ENCODE measurements at places on chromosomes 6 and 20.

DNA sequence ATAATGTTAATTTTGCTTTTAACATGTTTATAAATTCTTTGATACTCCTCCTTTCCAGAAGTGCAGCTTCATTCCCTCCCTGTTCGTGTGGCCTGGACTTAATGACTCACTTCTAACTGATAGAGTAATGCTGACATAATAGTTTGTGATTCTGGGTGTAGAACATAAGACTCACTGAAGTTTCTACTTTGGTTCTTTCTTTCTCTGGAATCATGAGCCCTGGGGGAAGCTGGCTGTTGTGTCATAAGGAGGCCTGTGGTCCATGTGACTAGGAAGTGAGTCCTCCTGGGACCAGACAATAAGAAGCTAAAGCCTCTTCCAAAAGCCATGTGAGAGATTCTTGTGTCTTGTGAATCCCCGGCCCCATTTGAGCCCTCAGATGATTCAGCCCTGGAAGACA is 30.5 kb upstream of the HLA-G start:
- DNase-seq: peak; percentile 1

DNA sequence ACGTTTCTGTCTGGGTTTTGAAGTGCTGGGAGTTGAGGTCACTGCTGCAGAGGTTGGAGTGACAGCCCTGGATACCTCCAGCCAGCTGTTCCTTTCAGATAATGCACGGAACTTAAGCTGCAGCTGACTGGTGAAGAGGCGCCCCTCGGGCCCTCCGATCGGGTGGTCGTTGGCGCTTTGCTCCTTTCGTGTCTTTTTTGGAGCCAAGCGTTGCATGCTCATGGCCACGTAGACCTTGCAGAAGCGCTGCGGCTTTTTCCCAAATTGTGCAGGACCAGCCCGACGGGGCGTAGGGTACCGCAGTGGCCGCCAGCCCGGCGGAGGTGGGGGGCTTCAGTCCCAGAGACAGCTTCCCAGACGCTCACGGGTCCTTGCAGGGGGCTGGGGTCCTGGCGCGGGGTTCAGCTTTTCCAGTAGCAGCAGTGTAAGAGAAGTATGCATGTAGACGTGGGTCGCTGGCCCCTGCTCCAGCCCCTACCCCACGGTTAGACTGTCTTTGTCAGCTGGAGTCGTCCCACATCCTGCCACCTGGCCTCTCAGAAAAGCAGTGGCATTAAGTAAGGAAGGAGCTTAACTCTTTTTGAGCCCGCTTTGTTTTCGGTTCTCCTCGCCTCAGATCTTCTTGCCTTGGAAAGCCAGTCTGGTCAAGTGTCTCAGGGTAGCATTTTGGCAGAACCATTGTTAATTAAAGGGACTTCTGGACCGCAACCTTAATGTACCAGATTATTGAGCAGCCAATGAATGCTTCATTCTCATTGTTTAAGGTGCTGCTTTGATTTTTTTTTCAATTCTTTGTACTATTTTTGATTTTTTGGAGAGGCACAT is 838 bp downstream of the TNFAIP3 start:
- DNase-seq: peak; percentile 39

GRCh38 chr6:12436683-12437082 is 146.5 kb downstream of the EDN1 start:
- no peak for DNase-seq

- DNase-seq: peak; percentile 44
Observed at GRCh38 chr20:46787991-46788762, 78.7 kb downstream of the SLC2A10 start.

DNA sequence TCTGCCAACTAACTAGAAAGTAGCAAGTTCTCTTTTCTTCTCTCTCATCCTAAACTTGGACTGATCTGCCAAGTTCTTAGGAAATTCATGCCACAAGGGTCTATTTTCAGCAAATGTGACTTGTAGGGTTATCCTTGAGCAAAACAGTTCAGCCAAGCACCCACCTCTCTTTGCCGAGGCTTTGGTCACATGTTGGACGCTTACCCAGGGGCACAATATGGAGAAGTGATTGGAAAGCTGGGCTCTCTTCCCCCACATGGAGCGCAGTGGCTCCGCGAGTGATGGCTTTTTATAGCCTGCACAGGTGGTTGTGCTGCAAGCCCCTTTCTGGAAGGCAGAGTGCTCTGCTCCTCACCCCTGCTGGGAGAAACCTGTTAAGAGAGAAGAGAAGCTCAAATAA is 47.7 kb upstream of the FNDC1 start:
- DNase-seq: no peak
